ENCODE measurements at places on chromosomes 5 and 9.
A peak's percentile ranks its signal among the peaks of the same experiment; 100 is the strongest.

DNA sequence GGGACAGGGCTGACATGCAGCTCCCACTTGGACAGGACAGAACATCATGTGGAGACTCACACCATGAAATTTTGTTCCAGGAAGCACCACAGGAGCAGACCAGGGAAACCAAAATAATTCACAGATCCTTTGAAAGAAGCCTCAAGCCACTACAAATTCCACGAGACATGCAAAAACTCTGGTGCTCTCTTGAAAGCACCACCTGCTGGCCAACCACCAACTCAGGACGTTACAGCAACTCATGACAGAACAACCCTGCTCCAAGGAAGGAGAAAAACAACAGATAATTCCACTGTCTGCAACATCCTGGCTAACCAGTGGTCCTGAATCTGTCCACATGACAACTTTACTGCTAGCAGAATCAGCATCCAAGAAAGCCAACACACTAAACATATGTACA, 516.0 kb downstream of the SPATA31D1 start:
- DNase-seq, result no peak

DNA sequence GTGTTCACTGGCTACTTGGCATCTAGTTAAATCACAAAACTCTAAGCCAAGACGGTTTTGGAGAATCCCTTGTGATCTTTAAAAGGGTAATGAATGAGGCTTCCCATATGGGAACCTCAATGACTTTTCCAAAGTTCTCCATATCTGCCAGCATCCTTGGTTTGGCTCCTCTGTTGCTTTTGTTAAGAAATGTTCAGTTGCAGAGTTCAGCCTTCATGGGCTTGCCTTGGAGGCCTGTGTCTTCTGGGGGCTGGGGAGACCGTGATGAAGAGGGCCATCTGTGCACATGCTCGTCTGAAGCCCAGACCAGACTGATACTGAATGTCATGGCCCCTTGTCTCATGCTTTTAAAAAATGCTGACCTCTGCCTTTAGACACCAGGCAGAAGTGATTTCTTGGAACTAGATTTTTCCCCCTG, 84.3 kb downstream of the RAI14 start:
- DNase-seq, result no peak

- DNase-seq, result no peak
These were observed 9.0 kb downstream of the CKMT2 start for GRCh38 chr5:81241961-81242648.

GRCh38 chr5:162888268-162888667, 549.1 kb upstream of the CCNG1 start:
- DNase-seq, result peak; percentile 11

DNA sequence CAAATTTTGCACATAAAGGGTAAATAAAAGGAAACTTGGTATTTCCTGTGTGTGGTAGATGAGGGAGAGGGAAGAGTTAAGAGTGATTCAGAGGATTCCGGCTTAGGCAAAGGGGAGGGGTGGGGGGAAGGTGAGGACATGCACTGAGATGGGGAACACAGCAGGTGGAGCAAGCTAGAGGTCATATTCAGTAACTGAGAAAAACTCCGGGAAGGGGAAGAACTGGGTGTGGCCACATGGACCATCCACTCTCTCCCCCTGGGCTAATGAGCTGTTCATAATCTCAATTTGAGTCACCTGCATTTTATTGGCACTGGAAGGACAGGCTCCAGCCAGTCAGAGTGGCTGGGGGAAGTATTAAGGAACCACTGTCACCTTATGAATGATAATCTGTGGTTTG, 45.1 kb upstream of the UGCG start:
- peak; percentile 23 for DNase-seq

DNA sequence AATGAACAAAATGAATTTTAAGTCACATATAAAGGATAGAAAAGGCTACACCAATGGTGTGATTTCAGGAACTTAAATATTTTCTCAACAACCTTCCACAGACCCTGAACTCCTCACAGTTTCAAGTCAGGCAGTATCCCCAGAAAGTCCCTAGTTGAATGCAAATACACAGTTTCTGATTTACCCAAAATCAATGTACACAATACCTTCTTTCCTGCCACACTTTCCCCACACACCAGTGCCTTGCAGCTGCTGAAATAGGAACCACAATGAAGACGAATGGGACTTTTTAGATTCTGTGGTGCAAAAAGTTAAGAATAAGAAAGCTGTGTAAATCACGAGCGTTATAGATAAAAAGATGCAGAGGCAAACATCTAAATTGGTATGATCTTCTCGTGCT, 552.4 kb upstream of the MEF2C start:
- DNase-seq, result no peak
